ENCODE measurements at places on chromosomes 12 and 14.

DNA sequence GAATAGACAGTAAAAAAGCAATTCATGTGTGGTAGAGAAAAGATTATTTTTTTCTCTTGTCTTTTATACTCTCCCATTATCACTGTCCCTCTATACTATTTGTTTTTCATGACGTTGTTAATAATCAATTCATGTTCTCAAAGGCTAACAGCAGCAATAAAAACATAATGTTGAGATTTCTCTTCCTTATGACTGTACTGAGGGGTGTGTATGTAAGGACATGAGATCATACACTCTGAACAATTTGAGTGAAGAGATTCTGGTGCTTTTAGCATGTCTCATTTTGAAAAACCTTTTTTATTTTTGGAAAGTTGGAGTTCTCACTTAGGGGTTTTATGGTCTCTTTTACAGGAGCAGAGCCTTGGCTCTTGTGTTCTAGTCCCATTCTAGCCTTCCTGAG lies 3.8 kb upstream of the TSPAN8 start:
- no peak for DNase-seq

GRCh38 chr12:48263617-48264016 lies 60.5 kb upstream of the OR10AD1 start:
- no peak for DNase-seq

- no peak for DNase-seq
Observed at GRCh38 chr12:5770727-5771126, 174.3 kb downstream of the ANO2 start.

DNA sequence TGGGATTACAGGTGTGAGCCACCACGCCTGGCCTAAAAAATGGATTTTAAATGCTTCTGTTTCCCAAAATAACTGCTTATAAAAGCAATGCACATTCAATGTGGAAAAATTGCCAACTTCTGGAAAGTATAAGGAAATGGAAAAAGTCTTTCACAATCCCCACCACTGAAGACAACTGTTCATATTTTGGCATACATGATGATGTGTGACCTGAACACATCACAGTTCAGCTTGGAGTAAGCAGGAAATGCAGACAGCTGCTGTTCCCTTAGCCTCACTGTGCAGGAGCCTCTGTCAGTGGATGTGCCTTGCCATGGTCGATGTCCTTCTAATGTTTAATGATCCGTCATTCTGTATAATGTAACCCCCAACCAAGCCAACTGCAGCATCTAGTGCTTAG lies 5.2 kb downstream of the MTERF2 start:
- no peak for DNase-seq

GRCh38 chr14:52044791-52045522 lies 23.9 kb downstream of the NID2 start:
- no peak for DNase-seq

- no peak for DNase-seq
Observed at GRCh38 chr12:131140697-131141096, 187.0 kb downstream of the ADGRD1 start.

- no peak for DNase-seq
Observed at GRCh38 chr14:96486705-96487104, 15.5 kb upstream of the PAPOLA start.

All from stimulated activated CD4-positive, alpha-beta T cell treated with anti-CD3 and anti-CD28 coated beads, TNF-alpha, amount 100 ng/mL, for 24 hours (primary cell).